Right atrium auricular region (tissue), 2 donors: ENCODE measurements at places on chromosomes 16 and 17. TPM values are rescaled to one million over a fixed set of nuclear protein-coding genes. Genes with fewer than 3 reads are reported as not detected.
A peak's percentile ranks its signal among the peaks of the same experiment; 100 is the strongest.

GRCh38 chr17:22233382-22233781 is 541.1 kb downstream of the KCNJ18 start:
- no peak for DNase-seq

DNA sequence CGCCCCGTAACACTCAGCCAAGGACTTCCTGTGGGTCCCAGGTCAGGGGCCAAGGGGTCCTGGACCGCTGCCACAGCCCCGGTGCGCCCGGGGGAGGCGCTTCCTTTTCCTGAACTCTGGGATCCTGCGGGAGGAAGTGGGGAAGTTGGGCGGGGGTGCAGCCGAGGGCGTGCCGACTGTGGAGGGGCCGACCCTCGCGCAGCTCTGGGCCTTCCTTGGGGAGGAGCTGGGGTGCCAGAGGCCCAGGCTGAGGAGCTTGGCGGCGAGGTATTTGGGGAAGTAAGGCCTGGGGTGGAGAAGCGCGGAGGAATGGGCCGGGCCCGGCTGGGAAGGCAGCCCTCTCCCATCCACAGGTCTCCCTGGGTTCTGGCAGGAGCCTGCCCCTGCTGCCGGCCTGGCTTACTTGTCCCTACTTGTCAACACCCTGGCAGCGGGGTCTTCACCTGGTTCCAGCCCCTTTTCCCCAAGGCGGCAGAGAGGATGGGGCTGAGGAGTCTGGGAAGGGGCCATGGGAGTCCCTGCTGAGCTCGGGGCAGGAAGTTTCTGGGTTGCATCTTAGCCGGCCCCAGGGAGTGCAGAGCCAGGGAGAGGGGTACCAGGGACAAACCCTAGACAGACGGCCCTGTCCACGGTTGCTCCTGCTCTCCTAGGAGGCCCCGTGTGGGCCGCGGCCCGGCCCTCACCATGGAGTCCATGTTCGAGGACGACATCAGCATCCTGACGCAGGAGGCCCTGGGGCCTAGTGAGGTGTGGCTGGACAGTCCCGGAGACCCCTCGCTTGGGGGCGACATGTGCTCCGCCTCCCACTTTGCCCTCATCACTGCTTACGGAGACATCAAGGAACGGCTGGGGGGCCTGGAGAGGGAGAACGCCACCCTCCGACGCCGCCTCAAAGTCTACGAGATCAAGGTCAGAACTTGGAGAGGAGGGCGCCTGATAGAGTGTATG is 1.7 kb downstream of the TBKBP1 start:
- peak; percentile 76 for DNase-seq

DNA sequence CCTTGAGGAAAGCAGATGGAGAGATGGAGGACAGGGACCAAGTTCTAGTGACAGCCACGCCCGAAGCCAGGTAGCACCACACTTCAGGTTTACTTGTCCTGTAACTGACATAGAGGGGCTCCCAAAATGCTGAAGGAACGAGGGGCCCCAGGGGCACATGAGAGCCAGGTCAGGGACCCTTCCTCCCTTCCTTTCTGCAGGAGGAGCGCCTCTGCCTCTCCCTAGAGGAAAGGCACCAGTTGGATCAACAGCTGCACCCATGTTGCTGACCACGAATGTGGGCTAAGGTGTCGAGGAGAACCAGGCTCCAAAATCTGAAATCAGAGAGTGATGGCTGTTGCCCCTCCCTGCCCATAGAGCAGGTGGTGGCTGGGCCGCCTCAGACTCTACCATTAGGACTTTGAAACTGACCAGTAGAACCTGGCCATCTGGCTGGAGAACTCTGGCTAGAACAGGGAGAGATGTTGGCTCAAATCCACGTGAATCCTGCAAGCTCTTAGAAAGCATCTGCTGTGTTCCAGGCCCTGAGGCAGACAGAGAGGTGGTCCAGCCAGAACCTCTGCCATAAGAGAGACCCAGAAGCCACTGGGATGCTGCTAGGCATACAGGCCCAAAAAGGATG is 218.8 kb downstream of the KATNIP start:
- no peak for DNase-seq

SLC16A6 gene
- total RNA-seq: 0.22 TPM

MT1G gene
- 7.2 TPM for total RNA-seq
